ENCODE measurements at places on chromosomes 4 and X. TPM values are rescaled to one million over a fixed set of nuclear protein-coding genes. Genes with fewer than 3 reads are reported as not detected.

Gene ZMAT1
- 8.4 TPM for total RNA-seq

Gene KCNE5
- not detected for total RNA-seq

Gene NLRP2B
- total RNA-seq = not detected

Gene DOCK11
- 55.0 TPM for total RNA-seq

Gene SRPX2
- total RNA-seq = 39.1 TPM

Gene SYNPO2
- 38.9 TPM for total RNA-seq

Gene CRMP1
- 6.1 TPM for total RNA-seq

DNA sequence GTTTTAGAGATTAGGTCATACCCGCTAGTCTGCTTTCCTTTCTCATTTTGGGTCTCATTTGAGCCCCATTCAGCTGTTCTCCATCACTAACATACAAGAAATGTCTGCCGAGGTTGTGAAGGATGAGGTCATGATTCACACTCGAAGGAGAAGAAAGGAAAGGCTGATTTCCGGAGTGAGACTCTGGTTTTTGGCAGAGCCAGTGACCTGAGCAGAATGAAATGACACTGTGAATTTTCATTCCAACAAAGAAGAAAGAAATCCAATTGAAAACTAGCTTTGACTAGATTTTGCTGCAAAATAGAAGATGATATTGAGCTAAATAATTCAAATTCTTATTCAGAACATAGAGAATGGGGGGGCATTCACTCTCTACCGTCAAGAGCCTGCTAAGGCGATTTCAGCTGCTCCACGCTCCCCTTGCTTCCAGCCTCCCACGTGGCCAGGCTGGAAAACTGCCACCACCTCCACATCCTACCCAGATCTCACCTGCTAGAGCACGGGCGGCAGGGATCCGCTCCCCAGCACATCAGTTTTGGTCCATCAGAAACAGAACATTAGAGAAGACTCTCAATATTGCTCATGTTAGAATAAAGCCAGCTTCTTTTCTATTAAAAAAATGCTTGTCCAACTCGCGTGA is 39.0 kb downstream of the F11 start:
- H3K4me3 ChIP-seq = no peak overlapping the region
- H3K27ac ChIP-seq = no peak overlapping the region
- H3K36me3 ChIP-seq = no peaks in the 10 kb centered on the region
- no peak for DNase-seq
- no peaks in the 10 kb centered on the region for H3K4me1 ChIP-seq
- no peaks in the 10 kb centered on the region for H3K27me3 ChIP-seq

DNA sequence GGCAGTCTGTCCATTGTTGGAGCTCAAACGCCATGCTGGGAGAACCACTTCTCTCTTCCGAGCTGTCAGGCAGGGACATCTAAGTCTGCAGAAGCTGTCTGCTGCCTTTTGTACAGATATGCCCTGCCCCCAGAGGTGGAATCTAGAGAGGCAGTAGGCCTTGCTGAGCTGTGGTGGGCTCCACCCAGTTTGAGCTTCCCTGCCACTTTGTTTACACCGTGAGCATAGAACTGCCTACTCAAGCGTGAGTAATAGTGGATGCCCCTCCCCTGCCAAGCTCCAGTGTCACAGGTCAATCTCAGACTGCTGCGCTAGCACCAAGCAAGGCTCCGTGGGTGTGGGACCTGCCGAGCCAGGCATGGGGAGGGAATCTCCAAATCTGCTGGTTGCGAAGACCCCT is 145.7 kb downstream of the VSIG4 start:
- no peaks in the 10 kb centered on the region for H3K36me3 ChIP-seq
- no peak overlapping the region for H3K27ac ChIP-seq
- no peaks in the 10 kb centered on the region for H3K27me3 ChIP-seq
- H3K4me1 ChIP-seq = no peaks in the 10 kb centered on the region
- no peak for DNase-seq

DNA sequence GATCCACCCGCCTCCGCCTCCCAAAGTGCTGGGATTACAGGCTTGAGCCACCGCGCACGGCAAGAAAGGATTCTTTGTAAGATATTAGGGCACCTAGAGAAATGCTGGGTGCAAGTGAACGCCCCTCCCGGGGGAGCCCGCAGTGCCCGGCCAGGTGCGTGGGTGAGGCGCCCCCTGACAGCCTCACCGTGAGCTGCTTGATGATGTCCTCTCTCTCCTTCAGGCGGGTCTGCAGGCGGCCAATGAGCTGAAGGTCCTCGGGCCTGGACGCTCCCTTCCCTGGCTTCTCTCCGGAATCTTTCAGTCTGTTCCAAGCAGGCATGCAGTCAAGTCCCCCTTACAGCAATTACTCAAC is 21.9 kb downstream of the MED28 start:
- no peaks in the 10 kb centered on the region for H3K27me3 ChIP-seq
- H3K4me3 ChIP-seq = no peak overlapping the region
- H3K27ac ChIP-seq = no peak overlapping the region
- no peak for DNase-seq

- DNase-seq = no peak
- H3K4me1 ChIP-seq = no peaks in the 10 kb centered on the region
- no peaks in the 10 kb centered on the region for H3K36me3 ChIP-seq
- H3K27me3 ChIP-seq = no peaks in the 10 kb centered on the region
Observed at GRCh38 chrX:39931529-39932282, 166.1 kb downstream of the BCOR start.

GRCh38 chr4:7985891-7986441 is 46.3 kb upstream of the AFAP1 start:
- no peaks in the 10 kb centered on the region for H3K27me3 ChIP-seq
- no peak for DNase-seq
- no peak overlapping the region for H3K4me3 ChIP-seq
- no peak overlapping the region for H3K27ac ChIP-seq

DNA sequence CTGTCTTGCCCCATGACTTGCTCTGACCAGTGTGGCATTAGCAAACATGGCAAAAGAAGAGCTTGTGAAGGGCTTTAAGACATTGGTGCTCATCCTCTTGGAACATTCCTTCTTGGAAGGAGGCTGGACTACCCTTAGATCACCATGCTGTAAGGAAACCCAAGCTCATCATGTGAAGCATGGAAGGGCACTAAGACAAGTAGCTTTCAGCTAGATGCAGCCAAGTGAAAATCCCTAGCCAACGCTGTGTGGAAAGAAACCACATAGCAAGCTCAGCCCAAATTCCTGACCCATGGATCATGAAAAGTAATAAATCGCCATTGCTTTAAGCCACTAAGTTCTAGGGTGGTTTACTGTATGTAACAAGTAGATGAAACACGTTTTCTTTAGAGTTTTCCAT is 12.4 kb upstream of the PACRGL start:
- H3K36me3 ChIP-seq = no peaks in the 10 kb centered on the region
- no peak for DNase-seq
- no peak overlapping the region for H3K27ac ChIP-seq

DNA sequence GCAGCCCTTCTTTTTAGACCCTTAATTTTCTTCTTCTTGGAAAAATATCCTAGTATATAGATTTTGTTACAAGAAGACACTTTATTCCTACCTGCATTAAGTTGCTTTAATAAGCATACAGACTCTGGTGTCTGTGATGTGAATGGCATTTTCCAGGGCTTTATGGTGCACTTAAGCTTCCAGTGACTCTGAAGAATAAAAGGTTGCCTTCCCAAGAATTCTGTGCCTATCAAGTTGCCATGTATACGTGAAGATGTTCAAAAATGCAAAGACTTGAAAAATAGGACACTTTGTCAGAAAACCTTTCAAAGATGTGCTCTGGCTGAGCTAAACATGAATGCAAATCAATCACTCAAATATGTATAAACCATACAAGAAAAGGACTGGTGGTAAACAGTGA is 110.9 kb downstream of the RS1 start:
- no peak overlapping the region for H3K4me3 ChIP-seq
- DNase-seq = no peak
- no peaks in the 10 kb centered on the region for H3K27me3 ChIP-seq
- H3K36me3 ChIP-seq = no peaks in the 10 kb centered on the region

DNA sequence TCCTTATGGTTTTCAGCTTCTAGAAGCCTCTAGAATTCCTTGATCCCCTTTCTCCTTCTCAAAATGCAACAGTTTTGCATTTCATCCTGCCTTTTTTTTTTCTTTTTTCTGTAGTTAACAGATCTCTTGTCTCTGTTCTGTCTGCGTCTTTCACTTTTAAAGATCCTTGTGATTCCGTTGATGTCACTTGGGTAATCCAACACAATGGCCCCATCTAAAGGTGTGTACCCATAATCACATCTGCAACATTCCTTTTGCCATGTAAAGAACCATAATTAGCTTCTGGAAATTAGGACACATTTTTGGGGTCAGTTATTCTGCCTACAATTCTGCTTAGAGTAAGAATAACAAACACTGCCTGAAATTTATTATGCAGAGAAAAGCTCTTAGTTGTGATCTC is 1180.9 kb upstream of the ADGRL3 start:
- H3K27ac ChIP-seq = no peak overlapping the region
- H3K4me1 ChIP-seq = no peaks in the 10 kb centered on the region
- no peaks in the 10 kb centered on the region for H3K36me3 ChIP-seq
- H3K4me3 ChIP-seq = no peak overlapping the region
- no peak for DNase-seq
- H3K27me3 ChIP-seq = no peaks in the 10 kb centered on the region

DNA sequence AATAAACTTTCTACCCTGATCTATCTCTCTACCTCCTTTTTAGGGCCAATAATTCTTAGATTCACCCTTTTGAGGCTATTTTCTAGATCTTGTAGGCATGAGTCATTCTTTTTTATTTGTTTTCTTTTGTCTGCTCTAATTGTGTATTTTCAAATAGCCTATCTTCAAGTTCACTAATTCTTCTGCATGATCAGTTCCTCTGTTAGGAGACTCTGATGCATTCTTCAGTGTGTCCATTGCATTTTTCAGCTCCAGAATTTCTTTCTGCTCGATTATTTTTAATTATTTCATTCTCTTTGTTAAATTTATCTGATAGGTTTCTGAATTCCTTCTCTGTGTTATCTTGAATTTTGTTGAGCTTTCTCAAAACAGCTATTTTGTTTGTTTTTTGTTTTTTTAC is 11.3 kb downstream of the CXorf58 start:
- H3K36me3 ChIP-seq = no peaks in the 10 kb centered on the region
- H3K27me3 ChIP-seq = no peaks in the 10 kb centered on the region
- no peak overlapping the region for H3K4me3 ChIP-seq
- no peaks in the 10 kb centered on the region for H3K4me1 ChIP-seq
- no peak for DNase-seq

GRCh38 chr4:102316585-102316984 is 28.7 kb downstream of the SLC39A8 start:
- DNase-seq = no peak
- no peaks in the 10 kb centered on the region for H3K27me3 ChIP-seq
- H3K27ac ChIP-seq = no peak overlapping the region
- no peaks in the 10 kb centered on the region for H3K36me3 ChIP-seq
- H3K4me3 ChIP-seq = no peak overlapping the region

DNA sequence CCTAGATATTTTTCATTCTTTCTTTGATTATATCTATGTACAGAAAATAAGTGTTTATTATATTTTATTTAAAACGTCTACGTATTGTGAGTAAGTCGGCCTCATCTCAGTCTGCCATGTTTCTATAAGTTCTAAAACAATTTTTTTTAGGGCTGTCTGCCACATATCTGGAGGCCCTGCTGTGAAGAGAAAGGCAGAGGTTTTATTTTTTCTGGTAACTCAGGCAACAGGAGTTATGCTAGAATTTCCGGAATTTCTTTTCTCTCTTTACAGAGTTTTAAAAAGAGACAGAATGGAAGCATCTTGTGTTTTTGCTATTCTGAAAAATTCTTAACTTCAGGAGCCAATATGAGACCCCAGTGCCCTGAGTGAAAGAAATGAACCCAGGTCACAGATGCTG is 1124.0 kb upstream of the TENM3 start:
- no peak for DNase-seq
- H3K4me3 ChIP-seq = no peak overlapping the region
- H3K27ac ChIP-seq = no peak overlapping the region
- no peaks in the 10 kb centered on the region for H3K27me3 ChIP-seq
- H3K36me3 ChIP-seq = no peaks in the 10 kb centered on the region

DNA sequence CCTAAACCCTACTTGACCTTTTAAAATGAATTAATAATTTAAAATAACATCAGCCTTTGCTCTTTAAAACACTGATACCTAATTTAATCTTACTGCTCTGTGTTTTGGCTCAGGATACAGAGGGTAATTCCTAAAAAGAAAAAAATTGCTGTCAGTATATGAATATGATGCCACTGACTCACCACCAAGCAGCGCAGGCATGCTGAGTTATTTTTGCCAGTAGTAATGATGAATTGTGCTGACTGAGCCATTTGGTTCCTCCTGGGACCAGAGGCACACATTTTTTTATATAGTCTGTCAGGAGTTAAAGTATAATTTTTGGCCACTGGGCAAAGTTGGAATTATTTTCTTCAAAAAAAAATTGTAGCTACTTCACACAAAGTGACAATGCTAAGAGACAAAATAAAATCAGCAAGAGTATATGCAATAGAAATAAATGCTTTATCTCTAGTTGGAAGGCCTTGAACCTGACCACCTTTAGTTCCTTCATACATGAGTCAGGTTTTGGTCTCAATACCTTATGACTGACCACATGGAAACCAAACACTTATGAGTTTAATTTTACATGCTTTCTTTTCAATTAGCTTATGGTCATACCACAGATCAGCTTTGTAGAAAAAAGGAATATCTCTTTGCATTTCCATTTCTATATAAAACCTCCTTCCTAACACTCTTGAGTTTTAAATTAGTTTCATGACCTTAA is 115.1 kb downstream of the PPP3CA start:
- no peaks in the 10 kb centered on the region for H3K4me1 ChIP-seq
- H3K36me3 ChIP-seq = no peaks in the 10 kb centered on the region
- no peaks in the 10 kb centered on the region for H3K27me3 ChIP-seq
- DNase-seq = no peak

GRCh38 chrX:42695800-42696358 is 82.1 kb downstream of the PPP1R2C start:
- H3K36me3 ChIP-seq = no peaks in the 10 kb centered on the region
- H3K4me1 ChIP-seq = no peaks in the 10 kb centered on the region
- no peak overlapping the region for H3K27ac ChIP-seq
- DNase-seq = no peak
- no peak overlapping the region for H3K4me3 ChIP-seq

GRCh38 chrX:112147206-112147605 is 64.6 kb upstream of the TRPC5 start:
- no peaks in the 10 kb centered on the region for H3K36me3 ChIP-seq
- no peaks in the 10 kb centered on the region for H3K4me1 ChIP-seq
- no peak for DNase-seq
- H3K4me3 ChIP-seq = no peak overlapping the region
- no peak overlapping the region for H3K27ac ChIP-seq

DNA sequence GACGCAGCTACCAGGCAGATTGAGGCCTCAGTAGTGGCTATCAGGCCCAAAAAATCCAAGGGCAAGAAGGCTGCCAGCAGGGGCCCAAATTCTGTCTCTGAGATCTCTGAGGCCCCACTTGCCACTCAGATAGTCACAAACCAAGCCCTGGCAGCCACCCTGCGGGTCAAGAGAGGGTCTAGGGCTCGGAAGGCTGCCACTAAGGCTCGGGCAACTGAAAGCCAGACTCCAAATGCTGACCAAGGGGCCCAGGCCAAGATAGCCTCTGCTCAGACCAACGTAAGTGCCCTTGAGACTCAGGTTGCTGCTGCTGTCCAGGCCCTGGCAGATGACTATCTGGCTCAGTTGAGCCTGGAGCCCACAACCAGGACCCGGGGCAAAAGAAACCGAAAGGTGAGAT is 2.8 kb downstream of the TRO start:
- H3K36me3 ChIP-seq = no peaks in the 10 kb centered on the region
- H3K27me3 ChIP-seq = no peaks in the 10 kb centered on the region
